Panc1 (cell line): ENCODE measurements at places on chromosomes 12 and 14.

DNA sequence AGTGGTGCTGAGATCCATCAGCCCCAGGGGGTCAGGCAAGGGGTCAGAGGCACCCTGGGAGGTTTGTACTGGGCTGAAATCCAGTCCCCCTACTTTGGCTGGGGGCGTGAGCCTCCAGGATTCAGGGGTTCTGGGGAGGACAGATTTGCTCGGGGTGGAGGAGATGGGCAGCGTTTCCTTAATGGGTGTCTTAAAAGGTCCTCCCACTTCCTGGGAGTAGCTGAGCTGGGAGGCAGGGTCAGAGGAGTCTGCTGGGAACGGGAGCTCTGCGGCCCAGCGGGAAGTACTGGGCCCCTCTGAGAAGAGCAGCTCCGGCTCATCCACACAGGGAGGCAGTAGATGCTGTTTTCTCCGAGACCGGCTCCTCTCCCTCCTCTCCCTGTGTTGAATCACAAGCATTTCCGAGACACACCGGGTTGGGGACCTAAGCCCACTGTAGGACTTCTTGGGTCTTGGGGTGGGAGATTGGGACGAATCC, 2.1 kb upstream of the TEX52 start:
- no peak for DNase-seq

GRCh38 chr12:85955127-85955526, 81.0 kb downstream of the NTS start:
- no peak for DNase-seq

- no peak for DNase-seq
Measured at GRCh38 chr12:21642707-21643389, 14.8 kb downstream of the LDHB start.

DNA sequence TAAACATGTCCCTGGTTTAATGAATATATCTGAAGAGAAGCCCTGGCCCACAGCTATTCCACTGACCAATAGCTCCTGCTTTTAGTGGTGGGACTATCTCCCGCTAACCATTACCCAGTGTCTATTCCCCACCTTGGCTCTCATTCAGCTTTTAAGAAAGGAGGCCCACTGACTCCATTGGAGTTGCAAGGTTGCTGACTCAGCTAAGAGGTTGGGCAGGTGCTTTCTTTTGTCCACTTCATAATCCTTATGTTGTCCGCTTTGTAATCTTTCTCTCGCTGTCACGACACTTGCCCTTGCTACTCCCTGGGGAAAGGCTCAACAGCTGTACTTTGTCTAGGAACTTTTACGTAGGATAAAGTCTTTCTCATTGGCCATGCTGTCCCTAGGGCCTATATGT, 453.4 kb upstream of the CCDC196 start:
- no peak for DNase-seq

DNA sequence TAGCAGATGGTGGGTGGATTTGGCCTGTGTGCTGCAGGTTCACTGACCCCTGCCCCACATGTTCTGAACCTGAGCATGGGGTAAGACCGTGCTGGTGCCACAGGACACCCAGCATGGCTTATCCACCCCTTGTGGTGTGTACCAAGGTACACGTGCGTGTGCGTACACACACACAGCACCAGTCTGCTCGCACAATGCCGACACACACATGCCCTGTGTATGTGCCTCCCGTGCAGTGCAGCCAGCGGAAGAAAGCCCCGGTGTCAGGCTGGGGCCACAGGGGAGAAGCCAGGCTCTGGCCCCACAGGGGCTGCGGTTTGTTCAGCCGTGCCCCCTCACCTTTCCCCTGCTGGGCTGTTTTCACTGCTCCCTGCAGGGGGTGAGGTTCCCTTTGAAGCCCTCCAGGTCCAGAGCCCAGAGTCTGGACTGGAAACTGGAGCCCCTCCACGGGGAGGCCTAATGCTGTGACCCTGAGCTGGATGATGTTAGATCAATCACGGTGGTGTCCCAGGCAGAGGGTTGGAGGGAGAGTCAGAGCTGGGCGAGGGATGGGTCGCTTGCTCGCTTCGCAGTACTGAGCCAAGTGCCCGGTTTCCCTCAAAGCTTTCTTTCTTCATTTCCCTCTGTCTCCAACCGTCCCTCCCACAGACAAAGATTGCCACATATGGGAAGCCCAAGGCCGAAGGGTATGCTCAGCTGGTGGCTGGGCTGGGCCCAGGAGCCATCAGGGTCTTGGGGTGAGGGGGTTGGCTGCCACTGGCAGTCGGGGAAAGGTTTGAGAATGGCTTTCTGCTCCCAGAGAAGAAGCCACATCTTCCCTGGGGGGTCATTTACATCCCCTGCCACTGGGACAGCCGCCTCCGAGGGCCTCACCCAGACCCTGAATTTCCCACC, 6.2 kb downstream of the DTX1 start:
- no peak for DNase-seq

- DNase-seq, result no peak
Measured at GRCh38 chr14:50036211-50036610, 80.2 kb downstream of the VCPKMT start.

- DNase-seq, result no peak
Measured at GRCh38 chr14:106094654-106095189, 568.3 kb downstream of the TMEM121 start.

GRCh38 chr12:12467688-12468261, 94.9 kb downstream of the DUSP16 start:
- DNase-seq, result no peak

- no peak for DNase-seq
Measured at GRCh38 chr12:128724468-128725046, 99.2 kb downstream of the SLC15A4 start.

GRCh38 chr12:111993292-111994150, 19.4 kb downstream of the TMEM116 start:
- DNase-seq, result no peak

- DNase-seq, result no peak
Measured at GRCh38 chr12:66162701-66163100, 7.1 kb downstream of the TMBIM4 start.

DNA sequence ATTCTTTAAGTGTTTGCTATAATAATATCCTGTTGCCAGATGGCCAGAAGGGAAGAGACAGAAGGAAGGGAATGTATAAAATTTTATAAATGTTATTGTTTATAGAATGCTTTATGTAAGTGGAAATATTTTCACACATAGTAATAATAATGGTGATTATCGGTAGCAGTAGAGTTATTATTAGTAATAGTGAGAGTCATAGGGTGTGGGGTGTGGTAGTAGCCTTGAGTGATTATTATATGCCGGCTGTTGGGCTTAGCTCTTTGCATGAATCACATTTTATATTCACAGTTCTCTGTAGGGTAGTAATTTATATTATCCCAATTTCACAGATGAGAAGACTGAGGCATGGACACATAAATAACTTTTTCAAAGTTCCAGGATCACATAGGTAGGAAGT, 391.4 kb downstream of the C12orf75 start:
- no peak for DNase-seq

DNA sequence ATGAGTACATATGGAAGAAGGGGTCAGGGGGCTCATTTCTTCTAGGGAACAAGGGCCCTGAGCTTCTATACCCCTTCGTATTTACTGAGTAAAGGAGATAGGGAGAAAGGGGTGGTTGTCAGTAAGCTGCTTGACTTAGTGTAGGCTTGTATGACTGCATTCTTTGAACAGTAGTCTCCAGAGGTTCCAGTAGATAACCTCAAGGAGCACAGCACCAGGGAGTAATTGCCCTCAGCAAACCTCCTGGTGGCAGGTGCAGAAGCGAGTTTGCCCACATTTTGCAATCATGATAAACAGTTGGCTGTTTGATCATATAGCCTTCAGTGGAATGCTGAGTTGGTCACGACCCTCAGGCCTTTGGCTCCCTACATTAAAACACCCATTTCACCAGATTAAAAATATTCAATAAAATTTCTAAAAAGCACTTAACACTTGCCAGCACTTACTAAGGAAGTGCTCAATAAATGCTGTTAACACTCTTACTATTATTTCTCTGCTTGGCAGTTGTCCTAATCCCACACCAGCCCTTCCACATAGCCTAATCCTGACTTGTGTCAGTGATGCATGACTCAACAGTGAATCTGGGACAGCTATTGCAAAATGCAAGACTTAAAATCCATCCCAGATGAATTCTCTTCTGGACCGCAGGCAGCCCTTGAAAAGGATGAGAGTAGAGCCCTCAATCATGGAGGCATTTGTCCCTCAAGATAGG, 3.7 kb upstream of the DHRS4L2 start:
- DNase-seq, result no peak

DNA sequence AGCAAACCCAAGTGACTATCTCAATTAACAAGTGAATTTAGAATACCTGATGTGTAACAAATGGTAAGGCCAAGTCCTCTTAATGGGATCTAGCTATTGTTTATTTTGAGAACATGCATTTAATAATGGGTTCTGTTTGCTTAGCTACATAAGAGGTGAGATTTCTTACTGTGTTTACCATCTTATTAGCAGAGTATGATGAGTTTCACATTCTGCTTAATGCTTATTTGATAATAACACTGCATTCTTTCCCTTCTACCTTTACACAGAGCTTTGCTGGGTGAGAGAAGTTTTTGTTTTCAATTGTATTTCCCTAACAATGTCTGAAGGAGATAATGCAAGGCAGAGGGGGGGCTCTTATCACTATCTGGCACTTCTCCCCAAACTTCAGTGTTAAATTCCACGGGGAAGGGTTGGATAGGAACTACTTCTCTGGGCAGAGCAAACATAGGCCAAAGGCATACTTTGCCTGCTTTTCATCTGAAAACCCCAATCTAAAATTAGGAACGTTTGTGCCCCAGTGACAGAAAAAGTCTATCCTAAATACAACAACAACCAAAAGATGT, 129.0 kb upstream of the ATXN7L3B start:
- no peak for DNase-seq

DNA sequence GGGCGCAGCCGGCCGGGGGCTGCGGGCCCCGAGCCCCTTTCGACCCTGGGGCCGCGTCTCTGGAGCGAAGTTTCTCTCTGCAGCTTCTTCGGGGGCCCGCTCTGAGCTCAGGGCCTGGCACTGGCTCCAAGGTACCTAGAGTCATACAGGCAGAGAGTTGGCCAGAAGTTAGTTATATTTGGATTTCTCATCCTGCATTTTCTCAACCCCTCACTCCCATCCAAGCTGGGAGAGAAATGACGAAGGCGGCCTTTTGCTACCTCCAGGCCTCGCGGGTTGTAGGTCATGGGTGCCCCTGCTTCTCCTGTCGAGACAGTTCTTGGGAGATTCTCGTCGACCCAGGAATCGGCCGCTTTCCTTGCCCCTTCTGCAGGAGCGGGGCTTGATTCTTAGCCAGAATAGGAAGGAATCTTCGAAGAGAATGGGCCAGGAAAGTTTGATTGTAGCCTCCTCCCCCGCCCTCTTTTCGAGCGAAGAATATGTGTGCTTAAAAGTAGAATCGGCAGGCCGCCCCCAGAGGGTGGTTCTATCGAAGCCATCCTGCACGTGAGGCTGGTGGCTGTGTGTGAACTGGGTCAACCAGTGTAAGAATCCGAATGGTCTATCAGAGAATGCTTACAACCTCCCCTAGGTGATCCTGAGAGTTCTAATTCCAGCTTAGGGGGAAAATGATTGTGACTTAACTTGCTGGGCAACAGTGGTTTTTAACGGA, 785 bp downstream of the MLEC start:
- no peak for DNase-seq

- no peak for DNase-seq
Measured at GRCh38 chr14:37021390-37021789, 151.0 kb downstream of the SLC25A21 start.

GRCh38 chr14:66330916-66331315, 155.3 kb upstream of the CCDC196 start:
- no peak for DNase-seq

DNA sequence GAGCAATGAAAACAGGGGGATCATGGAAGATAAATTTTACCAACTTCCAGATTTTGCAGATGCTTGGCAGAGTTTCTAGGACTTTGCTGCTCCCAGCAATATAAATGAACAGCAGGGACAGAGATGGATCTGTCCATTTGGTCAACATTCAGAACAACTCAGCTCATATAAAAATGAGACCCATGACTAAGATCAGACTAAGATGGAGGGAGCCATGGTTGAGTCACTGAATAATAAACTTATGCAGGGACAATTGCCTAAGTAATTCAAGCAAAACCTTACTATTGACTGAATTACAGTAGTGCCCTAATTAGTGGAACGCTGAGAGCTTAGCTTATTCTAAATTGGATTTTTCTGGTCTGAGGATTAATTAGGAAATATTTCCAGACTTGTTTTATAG, 205.1 kb downstream of the SLC5A8 start:
- DNase-seq, result no peak

DNA sequence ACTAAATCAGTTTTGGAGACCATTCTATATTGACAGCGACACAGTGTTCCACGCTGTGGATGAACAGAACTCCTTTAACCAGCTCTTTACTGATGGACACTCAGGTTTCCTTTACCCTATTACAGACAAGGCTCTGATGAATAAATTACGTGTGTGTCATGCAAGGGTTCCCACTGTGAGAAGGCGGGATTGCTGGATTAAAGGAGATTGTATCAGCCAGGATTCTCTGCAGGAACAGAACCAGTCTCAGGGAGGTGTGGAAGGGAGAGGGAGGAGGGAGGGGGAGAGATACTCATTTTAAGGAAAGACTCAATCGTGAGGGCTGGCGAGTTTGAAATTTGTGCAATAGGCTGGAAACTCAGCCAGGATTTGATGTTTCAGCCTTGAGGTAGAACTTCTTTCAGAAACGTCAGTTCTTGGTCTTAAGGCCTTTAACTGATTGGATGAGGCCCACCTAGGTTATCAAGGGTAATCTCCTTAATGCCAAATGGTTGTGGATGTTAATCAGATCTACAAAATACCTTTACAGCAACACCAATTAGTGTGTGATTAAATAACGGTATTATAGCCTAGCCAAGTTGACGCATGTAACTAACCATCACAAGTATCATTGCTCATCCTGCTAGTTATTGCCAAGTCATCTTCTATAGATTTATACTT, 104.0 kb downstream of the GCH1 start:
- DNase-seq, result no peak

GRCh38 chr14:91354979-91355685, 62.5 kb downstream of the CCDC88C start:
- DNase-seq, result no peak

GRCh38 chr12:14874882-14875281, 10.8 kb downstream of the MGP start:
- no peak for DNase-seq

DNA sequence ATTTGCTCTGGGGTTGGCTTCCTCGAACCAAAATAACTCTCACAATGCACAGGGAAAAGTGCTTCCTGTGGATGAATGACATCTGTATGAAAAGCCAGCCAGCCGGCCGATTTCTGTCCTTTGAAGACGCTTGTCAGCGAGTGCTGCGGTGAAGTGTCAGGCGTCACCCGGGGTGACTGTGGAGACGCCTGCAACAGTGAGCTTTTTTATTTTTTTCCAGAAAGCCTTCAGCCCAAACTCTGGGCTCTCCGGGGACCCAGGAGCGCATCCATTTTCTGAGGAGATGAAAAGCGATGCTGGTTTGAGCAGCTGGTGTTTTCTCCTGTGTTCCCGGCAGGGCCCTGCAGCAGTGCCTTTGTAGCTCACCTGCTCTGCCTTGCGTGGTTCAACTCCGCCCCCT, 147.9 kb upstream of the MYL2 start:
- DNase-seq, result no peak

- DNase-seq, result no peak
Measured at GRCh38 chr14:22489957-22490950, 98.8 kb downstream of the DAD1 start.
